ENCODE measurements at places on chromosomes 7 and 10.
A peak's percentile ranks its signal among the peaks of the same experiment; 100 is the strongest.

GRCh38 chr7:151662251-151662826, 142.6 kb upstream of the RHEB start:
- no peak for DNase-seq

GRCh38 chr7:149422914-149423301, 38.0 kb downstream of the ZNF777 start:
- peak; percentile 37 for DNase-seq

- DNase-seq = no peak
These were observed 127.5 kb downstream of the SNX10 start for GRCh38 chr7:26419198-26419597.

GRCh38 chr7:37081436-37081835, 357.1 kb upstream of the AOAH start:
- peak; percentile 43 for DNase-seq

DNA sequence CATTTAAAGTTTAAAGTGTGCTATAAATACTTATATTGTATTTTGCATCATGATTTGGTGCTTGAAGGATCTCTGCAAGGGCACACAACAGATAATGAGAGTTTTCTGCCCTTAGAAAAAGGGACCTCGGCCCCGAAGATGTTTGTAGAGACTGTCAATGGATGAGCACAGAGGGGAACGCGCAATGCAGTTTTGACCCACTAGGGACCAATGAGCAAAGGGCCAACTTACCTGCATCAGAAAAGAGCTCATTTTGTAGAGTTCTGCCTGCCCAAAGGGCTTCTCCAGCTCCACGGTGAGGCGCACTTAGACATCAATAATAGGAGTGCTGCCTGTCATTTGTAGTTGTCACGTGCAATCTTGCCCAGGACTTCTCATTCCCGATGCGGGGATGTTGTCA, 91.1 kb downstream of the BUB3 start:
- no peak for DNase-seq

- no peak for DNase-seq
These were observed 10.2 kb downstream of the DNAJC12 start for GRCh38 chr10:67827811-67828210.

- DNase-seq = no peak
These were observed 5.6 kb upstream of the SLF2 start for GRCh38 chr10:100907175-100907574.

- peak; percentile 67 for DNase-seq
These were observed 16.7 kb downstream of the DLG5 start for GRCh38 chr10:77909749-77910375.

- DNase-seq = no peak
These were observed 12.3 kb upstream of the ENO4 start for GRCh38 chr10:116836902-116837523.

- no peak for DNase-seq
These were observed 4.0 kb downstream of the VSTM4 start for GRCh38 chr10:49111320-49111698.

- peak; percentile 56 for DNase-seq
These were observed 706 bp downstream of the BUB3 start for GRCh38 chr10:123154711-123155505.

GRCh38 chr10:7479861-7480598, 69.2 kb upstream of the SFMBT2 start:
- DNase-seq = no peak

DNA sequence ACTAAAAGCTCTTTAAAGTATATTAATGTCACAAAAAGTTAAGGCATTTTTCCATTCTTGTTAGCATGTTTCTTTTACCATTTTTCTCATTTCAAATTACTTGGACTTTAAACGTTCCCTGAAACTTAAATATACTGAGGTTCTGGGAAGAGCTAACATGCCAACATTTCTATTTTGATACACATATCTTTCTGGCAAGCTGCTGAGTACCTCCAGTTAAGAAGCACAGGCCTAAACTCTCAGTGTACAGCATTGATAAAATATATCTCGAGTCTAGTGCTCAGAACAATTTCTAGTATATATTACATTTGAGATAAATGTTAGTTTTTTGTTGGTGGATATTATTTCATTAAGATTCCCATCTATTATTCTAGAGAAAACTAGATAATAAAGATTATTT, 612.9 kb upstream of the KCND2 start:
- no peak for DNase-seq

- no peak for DNase-seq
These were observed 63.5 kb downstream of the PRKAG2 start for GRCh38 chr7:151813445-151813844.

- no peak for DNase-seq
These were observed 157.3 kb downstream of the TMEM178B start for GRCh38 chr7:141231018-141231792.

- no peak for DNase-seq
These were observed 32.2 kb downstream of the XPNPEP1 start for GRCh38 chr10:109891105-109891504.

- DNase-seq = no peak
These were observed 108.0 kb downstream of the MKI67 start for GRCh38 chr10:128018236-128018635.

Measured in mucosa of descending colon (tissue), 3 donors.